Fibroblast of skin of right biceps (primary cell): ENCODE measurements at places on chromosomes 1 and 21.

DNA sequence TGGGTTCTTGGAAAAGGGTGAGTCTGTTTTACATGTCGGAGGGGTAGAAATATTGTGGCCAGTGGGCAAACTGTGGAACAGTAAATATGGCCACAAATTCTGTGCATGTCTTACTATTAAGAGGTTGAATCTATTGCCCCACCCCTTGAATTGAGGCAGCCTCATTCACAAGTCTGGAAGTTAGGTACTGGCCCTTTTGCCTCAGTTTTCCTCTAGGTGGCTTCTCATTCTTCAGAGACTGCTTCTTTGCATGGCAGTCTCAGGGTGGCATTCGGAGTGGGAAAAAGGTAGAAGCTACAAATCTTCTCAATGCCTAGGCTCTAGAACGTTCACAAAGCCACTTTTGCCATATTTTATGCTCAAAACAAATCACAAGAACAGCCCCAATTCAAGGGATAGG, 57.2 kb downstream of the SLC9C2 start:
- no peak for DNase-seq

DNA sequence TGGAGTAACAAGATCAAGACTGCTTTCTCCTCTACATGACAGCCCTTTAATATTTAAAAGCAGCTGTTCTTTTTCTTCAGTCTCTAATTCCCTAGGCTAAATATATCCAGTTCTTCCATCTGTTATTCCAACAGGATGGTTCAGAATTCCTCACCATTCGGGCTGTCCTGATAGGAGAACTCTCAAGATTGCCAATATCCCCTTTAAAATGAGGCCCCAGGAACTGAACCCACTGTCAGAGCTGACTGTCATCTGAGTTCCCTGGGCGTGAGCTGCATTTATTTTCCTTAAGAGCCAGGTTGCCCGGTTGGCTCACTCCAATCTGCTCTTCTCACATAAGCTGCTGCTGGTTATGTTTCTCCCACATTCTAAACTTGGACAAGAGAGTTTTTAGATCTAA, 177.6 kb downstream of the MIS18A start:
- no peak for DNase-seq

- DNase-seq: no peak
Measured at GRCh38 chr1:71488555-71489252, 407.9 kb upstream of the ZRANB2 start.

- peak; percentile 48 for DNase-seq
Measured at GRCh38 chr1:165857046-165857801, 29.8 kb downstream of the UCK2 start.

- no peak for DNase-seq
Measured at GRCh38 chr1:241366196-241366595, 9.2 kb upstream of the RGS7 start.

GRCh38 chr1:111442457-111442856, 6.6 kb downstream of the WDR77 start:
- DNase-seq: no peak

GRCh38 chr1:198669023-198669698, 30.3 kb downstream of the PTPRC start:
- DNase-seq: peak; percentile 93

GRCh38 chr1:229380536-229381160, 37.8 kb upstream of the CCSAP start:
- no peak for DNase-seq

DNA sequence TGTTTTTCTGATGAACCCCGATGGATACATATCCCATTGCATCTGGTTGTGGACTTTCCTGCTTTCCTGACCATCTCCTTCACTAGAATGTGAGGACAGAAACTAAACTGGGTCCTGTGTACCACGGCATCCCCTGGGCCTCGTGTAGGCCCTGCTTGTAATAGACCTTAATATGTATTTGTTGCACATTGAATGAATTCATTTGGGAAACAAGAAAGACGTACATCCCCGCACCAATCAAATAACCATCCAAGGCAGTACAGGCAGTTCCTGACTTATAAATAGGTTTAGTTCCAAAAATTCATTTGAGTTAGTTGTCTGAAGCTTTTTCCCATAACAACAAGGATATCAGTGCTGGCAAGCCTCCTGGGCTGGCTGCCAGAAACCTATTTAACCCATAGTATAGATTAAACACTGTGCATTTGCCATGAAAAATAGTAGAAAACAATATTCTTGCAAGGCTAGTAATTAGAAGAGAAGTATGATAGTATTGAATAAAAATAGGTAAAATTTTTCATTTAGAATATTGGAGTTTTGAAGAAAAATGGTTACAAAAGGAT, 81.8 kb upstream of the CD34 start:
- no peak for DNase-seq

- no peak for DNase-seq
Measured at GRCh38 chr1:225827076-225827475, 17.2 kb downstream of the EPHX1 start.

DNA sequence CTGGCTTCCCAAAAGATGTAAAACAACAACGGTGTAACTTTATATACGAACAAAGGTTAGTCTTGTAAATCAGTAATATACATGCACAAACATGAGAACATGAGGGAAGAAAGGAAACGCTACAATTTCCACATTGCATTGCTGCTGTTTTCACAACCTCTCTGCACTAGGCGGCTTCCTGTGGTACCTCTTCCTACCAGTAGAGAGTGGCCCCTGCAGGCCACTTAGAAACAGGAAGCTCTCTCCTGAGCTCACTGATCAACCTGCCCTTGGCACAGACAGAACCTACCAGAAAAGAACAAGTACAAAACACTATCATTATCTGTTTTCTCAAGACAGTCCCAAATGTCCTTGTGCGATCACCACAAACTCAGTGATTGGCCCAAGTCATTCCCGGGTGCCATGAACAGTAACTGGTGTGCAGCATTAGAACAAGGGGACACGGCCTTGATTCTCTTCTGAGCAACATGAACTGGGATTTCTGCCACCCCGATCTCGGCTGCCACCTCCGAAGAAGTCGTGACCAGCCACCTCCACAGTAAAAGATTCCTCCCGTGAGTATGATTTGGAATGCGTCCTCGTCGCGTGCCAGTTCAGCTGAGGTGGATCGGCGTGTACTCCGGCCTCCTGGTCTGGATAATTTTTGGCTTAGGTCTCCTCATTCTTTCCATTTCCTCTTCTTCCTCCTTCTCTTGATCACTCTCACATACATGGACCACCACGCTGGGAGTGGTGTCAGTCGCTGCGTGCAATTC, 5.7 kb upstream of the KCNE1 start:
- no peak for DNase-seq

DNA sequence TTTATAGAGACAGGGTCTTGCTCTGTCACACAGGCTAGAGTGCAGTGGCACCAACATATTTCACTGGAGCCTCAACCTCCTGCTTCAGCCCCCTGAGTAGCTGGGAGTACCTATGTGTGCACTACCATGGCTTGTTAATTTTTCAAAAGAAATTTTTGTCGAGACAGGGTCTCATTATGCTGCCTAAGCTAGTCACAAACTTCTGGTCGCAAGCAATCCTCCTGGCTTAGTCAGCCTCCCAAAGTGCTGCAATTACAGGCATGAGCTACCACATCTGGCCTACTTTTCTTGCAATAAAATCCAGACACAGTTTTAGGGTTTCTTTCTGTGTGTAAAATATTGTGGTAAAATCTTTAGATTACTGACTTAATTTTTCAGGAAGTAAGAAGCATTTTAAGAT, 27.9 kb upstream of the NTPCR start:
- peak; percentile 76 for DNase-seq

DNA sequence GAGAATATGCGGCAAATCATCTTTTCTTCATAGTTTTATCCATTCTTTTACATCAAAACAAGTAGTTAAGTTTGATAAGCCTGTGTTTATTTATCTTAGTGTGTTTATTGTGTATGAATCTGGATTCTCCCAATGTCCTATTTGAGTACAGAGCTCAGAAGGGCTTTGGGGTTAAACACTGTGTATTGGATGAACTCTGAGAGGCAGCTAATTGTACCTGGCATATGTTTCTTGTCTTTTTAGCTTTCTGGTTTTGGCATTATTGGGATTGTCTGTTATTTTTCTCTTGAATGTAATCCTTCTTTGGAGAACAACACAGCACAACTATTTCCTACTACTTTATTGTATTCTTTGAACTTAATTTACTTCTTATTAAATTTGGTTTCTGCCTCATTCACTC, 906.9 kb downstream of the ADGRL2 start:
- DNase-seq: no peak

GRCh38 chr21:27225151-27225550, 258.3 kb upstream of the ADAMTS5 start:
- peak; percentile 47 for DNase-seq

DNA sequence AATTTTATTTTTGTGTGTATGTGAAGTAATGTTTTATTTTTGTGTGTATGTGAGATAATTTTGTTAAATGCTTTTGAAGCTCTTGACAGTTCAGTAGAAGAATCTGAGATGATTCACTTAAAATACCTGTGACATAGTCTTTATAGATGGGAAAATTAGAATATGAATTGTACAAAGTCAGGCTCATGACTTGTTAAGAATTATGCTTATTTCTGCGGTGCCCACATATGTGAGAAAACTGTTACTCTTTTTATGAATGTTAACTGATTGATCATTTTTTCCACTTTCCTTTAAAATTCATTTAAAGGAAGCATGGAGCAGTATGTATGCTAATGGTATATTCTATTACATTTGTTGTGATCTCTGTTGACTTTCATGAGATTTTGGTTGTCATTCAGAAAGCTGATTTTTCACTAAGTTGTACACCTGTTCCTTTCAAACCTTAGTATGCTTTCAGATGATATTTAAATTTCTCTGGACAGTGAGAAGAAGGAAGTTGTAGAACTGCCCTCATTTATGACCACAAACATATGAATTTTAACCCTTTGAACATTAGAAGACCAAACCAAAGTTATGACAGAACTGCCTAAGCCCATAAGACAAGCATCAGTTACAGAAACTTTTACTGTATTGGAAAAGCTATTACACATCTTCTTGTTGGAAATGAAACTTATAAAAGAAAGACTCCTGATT, 110.1 kb downstream of the POU2F1 start:
- no peak for DNase-seq

- DNase-seq: no peak
Measured at GRCh38 chr1:226482196-226482595, 66.4 kb upstream of the STUM start.

DNA sequence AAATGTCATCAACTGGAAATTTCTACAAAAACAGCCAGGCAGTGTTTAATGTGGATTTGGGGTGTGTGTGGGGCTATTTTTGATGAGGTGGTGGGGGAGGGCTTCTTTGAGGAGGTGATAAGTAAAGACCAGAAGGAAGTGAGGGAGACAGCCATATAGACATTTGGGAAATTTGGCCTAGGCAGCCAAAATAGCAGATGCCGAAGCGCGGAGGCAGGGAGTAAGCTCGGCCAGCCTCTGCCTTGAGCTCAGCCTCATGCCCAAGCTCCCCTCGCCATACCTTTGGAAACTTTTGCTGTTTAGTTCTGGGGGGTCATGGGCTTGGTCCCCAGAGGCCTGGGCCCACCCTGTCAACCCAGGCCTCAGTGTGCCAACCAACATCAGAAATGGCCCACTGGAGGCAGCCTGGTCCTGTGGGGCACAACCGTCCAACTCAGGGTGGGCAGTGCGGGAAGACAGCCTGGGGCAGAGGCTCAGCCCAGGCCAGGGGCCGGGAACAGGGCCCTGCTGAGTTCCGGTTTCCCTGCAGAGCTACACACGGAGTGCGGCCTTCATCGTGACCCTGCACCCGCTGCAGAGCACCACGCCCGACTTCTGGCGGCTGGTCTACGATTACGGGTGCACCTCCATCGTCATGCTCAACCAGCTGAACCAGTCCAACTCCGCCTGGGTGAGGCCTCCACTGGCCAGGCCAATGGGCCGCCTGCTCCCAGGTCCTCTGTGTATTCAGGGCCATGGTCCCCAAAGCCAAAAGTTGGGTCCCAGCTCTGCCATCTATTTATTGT, 84.0 kb downstream of the PTPRU start:
- DNase-seq: no peak

GRCh38 chr1:228404107-228404720, 2.4 kb downstream of the TRIM11 start:
- no peak for DNase-seq

DNA sequence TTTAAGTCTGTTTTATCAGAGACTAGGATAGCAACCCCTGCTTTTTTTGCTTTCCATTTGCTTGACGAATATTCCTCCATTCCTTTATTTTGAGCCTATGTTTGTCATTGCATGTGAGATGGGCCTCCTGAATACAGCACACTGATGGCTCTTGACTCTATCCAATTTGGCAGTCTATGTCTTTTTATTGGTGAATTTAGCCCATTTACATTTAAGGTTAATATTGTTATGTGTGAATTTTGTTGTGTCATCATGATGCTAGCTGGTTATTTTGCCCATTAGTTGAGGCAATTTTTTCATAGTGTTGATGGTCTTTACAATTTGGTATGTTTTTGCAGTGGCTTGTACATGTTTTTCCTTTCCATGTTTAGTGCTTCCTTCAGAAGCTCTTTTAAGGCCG, 50.7 kb upstream of the PDE4B start:
- DNase-seq: no peak

- DNase-seq: no peak
Measured at GRCh38 chr21:38325216-38325615, 68.4 kb downstream of the KCNJ15 start.

DNA sequence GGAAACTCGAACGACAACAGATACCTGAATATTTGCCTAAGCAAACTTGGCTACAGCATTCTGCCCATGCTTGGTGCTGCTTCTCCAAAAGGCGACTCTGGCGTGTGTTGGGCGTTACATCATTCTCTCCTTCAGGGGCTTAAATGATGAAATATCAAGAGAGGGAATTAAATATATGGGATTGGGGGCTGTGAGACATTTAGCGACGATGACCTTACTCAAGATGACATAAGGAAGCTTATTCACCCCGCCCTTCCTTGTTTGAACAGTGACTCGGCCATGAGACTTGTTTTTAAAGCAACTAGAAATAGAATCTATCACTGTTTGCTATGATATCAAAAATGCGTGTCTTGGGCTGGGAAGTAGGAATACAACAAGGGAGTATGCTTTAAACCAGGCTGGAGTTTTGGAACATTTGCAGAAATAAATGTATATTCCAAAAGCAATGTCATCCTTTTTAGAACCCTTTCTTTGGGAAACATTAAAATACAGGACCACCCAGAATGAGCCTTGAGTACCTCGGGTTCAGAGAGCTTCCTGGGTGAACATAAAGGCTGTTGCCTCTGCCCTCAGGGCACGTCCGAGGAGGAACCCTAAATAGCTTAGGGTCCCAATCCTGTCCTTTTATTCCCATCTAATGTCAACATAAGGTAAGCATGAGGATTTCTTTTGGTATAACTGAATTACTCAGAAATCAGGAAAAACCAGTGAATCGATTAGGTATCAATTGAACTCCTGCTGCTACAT, 123.3 kb upstream of the SLC45A1 start:
- peak; percentile 79 for DNase-seq

GRCh38 chr1:110212169-110213142, 2.3 kb downstream of the KCNC4 start:
- peak; percentile 10 for DNase-seq
